ENCODE measurements at places on chromosomes 7 and 10.

DNA sequence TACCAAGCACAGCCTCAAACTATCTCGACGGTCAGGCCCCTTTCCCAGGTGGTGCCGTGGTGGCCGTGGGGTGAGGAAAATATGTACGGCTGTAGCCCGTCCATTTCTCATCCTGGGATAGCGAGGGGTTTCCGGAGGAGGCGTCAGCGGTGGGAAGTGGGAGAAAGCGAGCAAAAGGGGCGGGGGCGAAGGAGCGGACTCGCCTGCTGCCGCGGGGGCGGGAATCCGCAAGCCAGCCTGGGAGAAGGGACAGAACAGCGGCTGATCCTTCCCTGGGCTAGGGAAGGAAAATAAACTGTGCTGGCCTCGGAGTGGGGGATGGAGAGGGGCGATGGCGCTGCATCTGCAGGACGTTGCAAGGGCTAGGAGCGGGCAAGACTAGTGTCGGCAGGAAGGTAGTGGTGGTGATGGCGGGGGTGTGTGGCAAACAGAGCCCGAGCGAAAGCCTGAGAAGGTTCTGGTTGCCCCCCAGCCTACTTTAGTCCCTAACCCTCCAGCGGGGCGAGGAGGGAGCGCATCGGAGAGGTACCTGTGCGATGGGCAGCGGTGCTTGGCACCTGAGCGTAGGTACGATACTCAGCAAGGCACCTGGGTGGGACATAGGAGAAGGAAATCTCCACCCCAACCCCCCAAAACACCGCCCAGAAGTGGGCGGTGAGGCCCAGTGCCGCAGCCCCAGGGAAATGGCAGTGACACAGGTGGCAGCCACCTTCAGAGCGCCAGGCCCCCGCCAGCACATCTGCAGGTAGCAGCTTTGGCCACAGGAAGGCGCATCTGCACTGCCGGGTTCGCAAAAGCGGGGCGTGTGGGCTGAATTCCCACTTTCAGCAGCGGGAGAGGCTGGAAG lies 49.9 kb upstream of the STEAP1B start:
- H3K36me3 ChIP-seq, result no peaks in the 10 kb centered on the region
- DNase-seq, result peak; percentile 27
- no peak overlapping the region for H3K27ac ChIP-seq
- H3K4me3 ChIP-seq, result peak overlapping the region; percentile 47
- peaks cover 69% of the 10 kb centered on the region for H3K27me3 ChIP-seq

GRCh38 chr7:47460251-47460989 lies 121.5 kb downstream of the TNS3 start:
- H3K27ac ChIP-seq, result no peak overlapping the region
- no peaks in the 10 kb centered on the region for H3K27me3 ChIP-seq
- no peaks in the 10 kb centered on the region for H3K36me3 ChIP-seq

- no peaks in the 10 kb centered on the region for H3K4me1 ChIP-seq
- H3K4me3 ChIP-seq, result no peak overlapping the region
- no peaks in the 10 kb centered on the region for H3K36me3 ChIP-seq
- no peak overlapping the region for H3K27ac ChIP-seq
- H3K27me3 ChIP-seq, result peaks cover 5% of the 10 kb centered on the region
- no peak for DNase-seq
Measured at GRCh38 chr7:29877196-29877595, 70.9 kb downstream of the WIPF3 start.

DNA sequence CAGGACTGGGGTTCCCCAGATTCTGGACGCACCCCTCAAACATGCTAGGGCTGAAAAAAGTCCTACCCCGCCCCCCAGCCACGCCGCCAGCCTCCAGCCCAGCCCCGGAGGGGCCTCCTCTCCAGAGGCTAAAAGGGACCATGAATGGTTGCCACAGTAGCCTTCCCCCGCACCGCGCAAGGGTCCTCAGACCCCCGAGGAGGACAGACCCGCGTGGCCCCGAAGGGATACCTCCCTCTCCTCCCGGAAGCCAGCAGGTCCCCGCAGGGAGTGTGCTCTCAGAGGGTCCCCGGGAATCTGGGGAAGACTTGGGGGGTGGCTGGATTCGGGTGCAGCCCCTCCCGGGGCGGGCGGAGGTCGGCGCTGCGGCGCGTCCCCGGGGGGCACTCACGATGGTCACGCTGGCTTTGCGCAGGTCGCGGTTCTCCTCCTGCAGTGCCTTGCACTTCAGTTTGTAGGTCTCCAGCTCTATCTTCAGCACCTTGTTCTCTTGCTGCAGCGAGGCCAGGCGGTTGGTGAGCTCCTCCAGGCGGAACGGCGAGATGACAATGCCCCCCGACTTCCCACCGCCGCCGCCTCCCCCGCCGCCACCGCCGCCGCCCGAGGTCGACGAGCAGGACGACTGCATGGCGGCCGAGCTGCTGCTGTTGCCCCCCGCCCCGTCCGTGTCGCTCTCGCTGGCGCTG lies 482 bp downstream of the CCDC6 start:
- H3K4me1 ChIP-seq, result peaks cover 55% of the 10 kb centered on the region
- peak overlapping the region; percentile 94 for H3K4me3 ChIP-seq
- DNase-seq, result no peak
- H3K27me3 ChIP-seq, result no peaks in the 10 kb centered on the region
- H3K36me3 ChIP-seq, result peaks cover 38% of the 10 kb centered on the region
- peak overlapping the region; percentile 94 for H3K27ac ChIP-seq

- no peak within 1 kb of the TSS for H3K27ac ChIP-seq
- DNase-seq, result no peak
- no peaks in the 10 kb centered on the region for H3K27me3 ChIP-seq
- H3K4me1 ChIP-seq, result no peaks in the 10 kb centered on the region
Measured at GRCh38 chr7:31687024-31687748, at the start of gene PPP1R17. Gene PPP1R17 (plus strand): TSS chr7:31687215. CDS start chr7:31692442, 5,227 bp downstream.

- H3K27ac ChIP-seq, result no peak overlapping the region
- H3K27me3 ChIP-seq, result peaks cover 18% of the 10 kb centered on the region
- no peak overlapping the region for H3K4me3 ChIP-seq
- no peaks in the 10 kb centered on the region for H3K36me3 ChIP-seq
- no peak for DNase-seq
- no peaks in the 10 kb centered on the region for H3K4me1 ChIP-seq
Measured at GRCh38 chr7:27314111-27314510, 71.5 kb downstream of the EVX1 start.

- no peak overlapping the region for H3K4me3 ChIP-seq
- no peak overlapping the region for H3K27ac ChIP-seq
- H3K4me1 ChIP-seq, result no peaks in the 10 kb centered on the region
- H3K27me3 ChIP-seq, result no peaks in the 10 kb centered on the region
Measured at GRCh38 chr7:126150278-126150958, 1102.3 kb downstream of the GRM8 start.

DNA sequence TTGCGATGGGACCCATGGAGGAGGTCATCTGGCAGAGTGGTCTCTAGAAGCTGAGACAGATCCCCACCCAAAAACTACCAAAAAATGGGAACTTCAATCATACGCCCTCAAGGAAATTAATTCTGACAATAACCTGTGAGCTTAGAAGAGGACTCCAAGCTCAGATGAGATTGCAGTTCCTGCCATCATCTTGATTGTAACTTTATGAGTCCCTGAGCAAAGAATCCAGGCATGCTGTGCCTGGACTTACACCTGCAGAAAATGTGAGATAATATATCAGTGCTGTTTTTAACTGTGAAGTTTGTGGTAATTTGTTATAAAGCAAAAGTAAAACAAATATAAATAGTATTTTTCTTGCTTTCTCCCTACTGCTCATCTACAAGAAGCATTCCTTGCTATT lies 299.6 kb upstream of the MBL2 start:
- no peaks in the 10 kb centered on the region for H3K36me3 ChIP-seq
- H3K4me1 ChIP-seq, result no peaks in the 10 kb centered on the region
- H3K27me3 ChIP-seq, result no peaks in the 10 kb centered on the region
- DNase-seq, result no peak
- no peak overlapping the region for H3K4me3 ChIP-seq

Measured in activated T-helper 2 cell treated with anti-CD3 and anti-CD28 coated beads, Interferon-gamma antibody, Interleukin-2, Interleukin-4, amounts not matched to agents 10 μg/mL and 5 μg/mL and 100 μg/mL, durations not matched to agents 14 hours and 24 hours and 36 hours (primary cell).